ENCODE measurements at places on chromosomes 2 and 18. TPM values are rescaled to one million over a fixed set of nuclear protein-coding genes. Genes with fewer than 3 reads are reported as not detected.

TFPI gene
- total RNA-seq: 16.2 TPM

PAPOLG gene
- total RNA-seq: 8.5 TPM

DARS1 gene
- total RNA-seq: 57.1 TPM

TUBA4A gene
- total RNA-seq: 76.0 TPM

SETBP1 gene
- 12.2 TPM for total RNA-seq

DNA sequence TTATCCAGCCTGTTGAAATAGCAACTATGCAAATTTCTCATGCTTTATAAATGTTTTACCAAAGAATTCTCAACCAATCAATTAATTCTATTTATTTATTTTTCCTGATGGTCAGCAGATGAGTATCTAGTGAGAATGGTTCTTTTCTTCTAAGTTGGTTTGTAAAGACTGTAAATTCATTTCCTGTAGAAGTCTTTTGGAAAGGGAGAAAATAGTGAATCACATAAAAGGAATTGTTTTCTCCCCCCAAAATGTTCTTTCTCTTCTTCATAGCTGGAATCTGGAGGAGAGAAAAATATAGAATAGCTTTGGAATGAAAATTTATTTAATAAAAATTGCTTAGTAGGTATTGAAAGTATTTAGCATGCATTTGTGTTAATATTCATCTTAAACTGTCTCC lies 836.1 kb upstream of the ZEB2 start:
- no peak for DNase-seq
- H3K36me3 ChIP-seq: no peaks in the 10 kb centered on the region
- H3K27me3 ChIP-seq: no peaks in the 10 kb centered on the region
- H3K4me3 ChIP-seq: no peak overlapping the region
- H3K4me1 ChIP-seq: no peaks in the 10 kb centered on the region

DNA sequence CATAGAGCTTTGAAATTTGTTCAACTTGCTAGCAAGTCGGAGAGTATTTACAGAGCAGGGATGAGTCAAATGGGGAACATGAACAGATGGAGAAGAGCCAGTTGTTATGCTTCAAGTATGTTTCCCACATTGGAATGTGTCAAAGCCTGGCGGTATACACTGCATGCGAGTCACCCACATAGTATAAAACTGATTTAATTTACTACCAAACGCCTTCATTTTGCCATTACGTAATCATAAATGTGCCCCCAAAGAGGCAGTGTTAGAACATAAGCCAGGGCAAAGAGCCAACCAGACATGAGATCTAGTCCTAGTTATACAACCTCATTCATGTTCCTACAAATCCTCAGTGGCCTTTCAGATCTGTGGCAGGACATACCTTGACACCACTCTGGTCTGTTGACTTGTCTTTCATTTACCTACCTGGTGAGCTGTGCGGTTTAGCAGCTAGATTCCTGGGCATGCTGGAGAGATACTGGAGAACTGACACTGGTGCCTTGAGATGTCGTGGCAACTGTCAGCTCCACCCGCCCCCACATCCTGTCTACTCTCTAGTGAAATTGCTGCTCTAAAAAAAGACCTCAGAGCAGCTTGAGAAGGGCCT lies 21.7 kb upstream of the NRP2 start:
- no peaks in the 10 kb centered on the region for H3K4me1 ChIP-seq
- H3K4me3 ChIP-seq: no peak overlapping the region
- H3K27me3 ChIP-seq: no peaks in the 10 kb centered on the region
- H3K36me3 ChIP-seq: no peaks in the 10 kb centered on the region
- peak overlapping the region; percentile 48 for H3K27ac ChIP-seq
- no peak for DNase-seq

GRCh38 chr18:59488899-59489298 lies 129.8 kb upstream of the LMAN1 start:
- H3K36me3 ChIP-seq: no peaks in the 10 kb centered on the region
- no peak overlapping the region for H3K4me3 ChIP-seq
- no peak for DNase-seq

- no peaks in the 10 kb centered on the region for H3K36me3 ChIP-seq
- no peak for DNase-seq
- H3K27ac ChIP-seq: no peak overlapping the region
- no peak overlapping the region for H3K4me3 ChIP-seq
Measured at GRCh38 chr2:84038866-84039265, 420.2 kb downstream of the SUCLG1 start.

- H3K27me3 ChIP-seq: no peaks in the 10 kb centered on the region
- no peaks in the 10 kb centered on the region for H3K36me3 ChIP-seq
- no peak overlapping the region for H3K4me3 ChIP-seq
- H3K27ac ChIP-seq: no peak overlapping the region
Measured at GRCh38 chr18:50097702-50098101, 97.2 kb downstream of the MYO5B start.

DNA sequence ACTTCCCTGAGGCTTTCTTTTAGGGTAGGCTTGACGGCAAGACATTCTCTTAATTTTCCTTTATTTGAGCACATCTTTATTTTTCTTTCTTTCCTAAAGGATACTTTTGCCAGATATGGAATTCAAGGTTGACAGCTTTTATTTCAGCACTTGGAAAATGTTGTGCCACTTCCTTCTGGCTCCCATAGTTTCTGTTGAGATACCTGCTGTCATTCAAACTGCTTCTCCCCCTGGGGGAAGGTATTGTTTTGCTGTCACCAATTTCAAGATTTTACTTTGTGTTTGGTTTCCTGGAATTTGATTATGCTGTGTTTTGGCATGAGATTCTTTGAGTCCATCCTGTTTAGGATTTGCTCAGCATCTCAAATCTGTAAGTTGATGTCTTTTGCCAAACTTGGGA lies 39.1 kb upstream of the TWIST2 start:
- no peak for DNase-seq
- no peak overlapping the region for H3K27ac ChIP-seq
- H3K4me3 ChIP-seq: no peak overlapping the region
- no peaks in the 10 kb centered on the region for H3K27me3 ChIP-seq
- H3K36me3 ChIP-seq: no peaks in the 10 kb centered on the region
- H3K4me1 ChIP-seq: no peaks in the 10 kb centered on the region

DNA sequence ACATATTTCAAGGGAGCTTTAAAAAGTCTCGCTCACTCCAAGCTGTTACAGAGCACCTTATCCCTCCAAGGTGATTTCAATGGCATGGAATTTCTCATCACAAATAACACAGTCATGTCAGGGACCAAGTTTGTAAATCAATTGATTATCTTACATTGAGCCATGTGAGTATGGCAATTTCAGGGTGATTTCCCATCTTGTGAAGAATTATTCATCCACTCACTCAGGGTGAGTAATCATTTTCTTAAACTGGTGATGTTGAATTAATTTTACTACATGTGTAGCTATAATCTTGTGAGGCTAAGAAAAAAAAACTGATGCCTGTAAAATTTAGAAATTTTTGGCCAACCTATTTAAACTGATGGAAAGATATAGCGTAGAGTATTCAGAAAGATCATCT lies 3.3 kb upstream of the ABCA12 start:
- no peak overlapping the region for H3K27ac ChIP-seq
- no peaks in the 10 kb centered on the region for H3K36me3 ChIP-seq
- H3K4me3 ChIP-seq: no peak overlapping the region
- no peaks in the 10 kb centered on the region for H3K4me1 ChIP-seq
- H3K27me3 ChIP-seq: no peaks in the 10 kb centered on the region
- no peak for DNase-seq

- H3K27me3 ChIP-seq: no peaks in the 10 kb centered on the region
- H3K4me1 ChIP-seq: peaks cover 10% of the 10 kb centered on the region
- peak; percentile 46 for DNase-seq
- H3K27ac ChIP-seq: peak overlapping the region; percentile 35
- H3K4me3 ChIP-seq: peak overlapping the region; percentile 92
Measured at GRCh38 chr18:24014986-24015638, 558 bp downstream of the TTC39C start.

- peaks cover 7% of the 10 kb centered on the region for H3K4me1 ChIP-seq
- no peak overlapping the region for H3K27ac ChIP-seq
- no peak for DNase-seq
- H3K36me3 ChIP-seq: no peaks in the 10 kb centered on the region
- H3K4me3 ChIP-seq: no peak overlapping the region
Measured at GRCh38 chr2:12766421-12766879, 49.7 kb downstream of the TRIB2 start.

DNA sequence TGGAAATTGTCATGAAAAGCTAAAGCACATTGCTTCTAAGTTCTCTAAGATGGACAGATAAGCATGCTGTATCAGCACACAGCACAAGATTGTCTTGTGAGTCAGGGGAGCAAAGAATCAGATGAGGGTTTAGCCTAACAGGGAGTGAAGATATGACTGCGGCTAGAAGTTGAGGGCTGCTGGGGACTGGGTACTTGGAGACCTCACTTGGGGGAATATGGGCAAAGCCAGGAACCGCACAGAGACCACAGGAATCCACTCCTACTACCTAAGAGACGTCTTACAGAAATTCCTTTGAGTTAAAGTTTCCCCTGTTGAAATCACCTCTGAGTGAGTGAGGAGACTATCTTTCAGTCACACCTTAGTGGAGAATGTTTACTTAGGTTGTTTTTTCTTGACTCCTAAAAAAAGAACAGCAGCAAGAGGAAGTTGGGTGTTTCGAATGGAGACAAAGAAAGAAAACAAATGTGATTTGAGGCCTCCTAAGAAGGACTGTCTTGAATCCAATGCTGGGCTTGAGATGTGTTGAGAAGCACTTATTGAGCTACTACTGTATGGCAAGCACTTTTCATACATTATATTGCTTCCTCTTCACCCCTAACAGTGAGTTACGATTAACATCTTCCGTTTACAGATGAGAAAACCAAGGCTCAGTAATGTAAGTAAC lies 100.7 kb downstream of the ANKRD44 start:
- no peak overlapping the region for H3K4me3 ChIP-seq
- no peaks in the 10 kb centered on the region for H3K36me3 ChIP-seq
- no peaks in the 10 kb centered on the region for H3K27me3 ChIP-seq
- peaks cover 97% of the 10 kb centered on the region for H3K4me1 ChIP-seq
- DNase-seq: no peak
- H3K27ac ChIP-seq: peak overlapping the region; percentile 79
